Cerebellar nuclear complex (tissue), 1 donor: ENCODE measurements at places on chromosomes 3 and 15.
A peak's percentile ranks its signal among the peaks of the same experiment; 100 is the strongest.

GRCh38 chr3:123843668-123844067 lies 40.5 kb downstream of the MYLK start:
- no peak for DNase-seq

DNA sequence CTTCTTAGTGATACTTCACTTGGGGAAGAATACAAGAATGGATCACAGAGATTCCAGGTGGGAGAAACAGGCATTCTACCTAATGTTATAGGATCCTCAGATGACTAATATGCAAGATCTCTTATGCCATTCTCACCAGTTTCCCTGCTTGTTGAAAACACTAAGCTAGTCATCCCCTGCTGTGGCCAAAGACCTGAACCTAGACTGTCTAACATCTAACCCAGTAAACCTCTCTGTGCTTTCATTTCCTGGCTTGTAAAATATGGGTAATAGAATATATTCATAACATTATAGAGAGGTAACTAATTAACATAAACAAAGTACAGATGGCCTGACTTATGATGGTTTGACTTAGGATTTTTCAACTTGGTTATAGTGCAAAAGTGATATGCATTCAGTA lies 776.3 kb downstream of the TUSC7 start:
- DNase-seq: no peak

GRCh38 chr15:90654233-90655136 lies 62.7 kb upstream of the BLM start:
- DNase-seq: no peak

- no peak for DNase-seq
These were observed 632.6 kb upstream of the TGFBR2 start for GRCh38 chr3:29973763-29974162.

- no peak for DNase-seq
These were observed 141.6 kb downstream of the DNAJB8 start for GRCh38 chr3:128324911-128325592.

DNA sequence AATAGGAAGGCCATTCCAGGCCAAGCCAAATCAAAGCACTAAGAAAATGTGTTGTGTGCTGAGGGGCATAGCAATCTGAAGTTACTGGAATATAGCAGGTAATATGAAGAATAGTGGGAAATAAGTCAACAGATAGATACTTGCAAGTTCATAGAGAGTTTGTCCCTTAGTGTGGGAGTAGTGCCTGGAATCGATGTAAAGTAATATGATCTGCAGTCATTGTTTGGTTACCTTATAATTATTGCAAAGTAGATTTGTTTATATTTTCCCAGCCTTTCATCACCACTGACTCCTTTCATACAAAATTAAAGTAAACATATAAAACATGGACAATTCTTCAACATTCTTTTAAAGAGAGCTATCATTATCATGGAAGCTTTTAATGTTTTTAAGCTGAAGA lies 420.9 kb upstream of the NECTIN3 start:
- no peak for DNase-seq

- no peak for DNase-seq
These were observed 27.2 kb downstream of the VEPH1 start for GRCh38 chr3:157475921-157476414.

- no peak for DNase-seq
These were observed 13.7 kb downstream of the MAP2K1 start for GRCh38 chr15:66400351-66400774.

DNA sequence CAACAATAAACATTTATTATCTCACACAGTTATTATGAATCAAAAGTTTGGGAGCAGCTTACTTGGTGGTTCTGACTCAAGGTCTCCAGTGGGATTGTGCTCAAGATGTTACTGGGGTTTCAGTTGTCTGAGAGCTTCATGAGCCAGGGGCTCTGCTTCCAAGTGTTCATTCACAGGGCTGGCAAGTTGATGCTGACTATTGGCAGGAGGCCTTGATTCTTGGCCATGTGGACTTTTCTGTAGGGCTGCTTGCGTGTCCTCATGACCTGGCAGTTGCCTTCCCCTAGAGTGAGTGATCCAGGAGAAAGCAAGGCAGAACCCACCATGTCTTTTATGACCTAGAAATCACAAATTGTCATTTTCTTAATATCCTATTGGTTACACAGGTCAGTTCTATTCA lies 87.2 kb upstream of the TNFAIP8L3 start:
- DNase-seq: no peak

- no peak for DNase-seq
These were observed 4.0 kb upstream of the GBE1 start for GRCh38 chr3:81765400-81765799.

- DNase-seq: no peak
These were observed 22.4 kb downstream of the LIPC start for GRCh38 chr15:58453931-58454793.

- DNase-seq: no peak
These were observed 447.4 kb upstream of the PROK2 start for GRCh38 chr3:72232331-72232730.

DNA sequence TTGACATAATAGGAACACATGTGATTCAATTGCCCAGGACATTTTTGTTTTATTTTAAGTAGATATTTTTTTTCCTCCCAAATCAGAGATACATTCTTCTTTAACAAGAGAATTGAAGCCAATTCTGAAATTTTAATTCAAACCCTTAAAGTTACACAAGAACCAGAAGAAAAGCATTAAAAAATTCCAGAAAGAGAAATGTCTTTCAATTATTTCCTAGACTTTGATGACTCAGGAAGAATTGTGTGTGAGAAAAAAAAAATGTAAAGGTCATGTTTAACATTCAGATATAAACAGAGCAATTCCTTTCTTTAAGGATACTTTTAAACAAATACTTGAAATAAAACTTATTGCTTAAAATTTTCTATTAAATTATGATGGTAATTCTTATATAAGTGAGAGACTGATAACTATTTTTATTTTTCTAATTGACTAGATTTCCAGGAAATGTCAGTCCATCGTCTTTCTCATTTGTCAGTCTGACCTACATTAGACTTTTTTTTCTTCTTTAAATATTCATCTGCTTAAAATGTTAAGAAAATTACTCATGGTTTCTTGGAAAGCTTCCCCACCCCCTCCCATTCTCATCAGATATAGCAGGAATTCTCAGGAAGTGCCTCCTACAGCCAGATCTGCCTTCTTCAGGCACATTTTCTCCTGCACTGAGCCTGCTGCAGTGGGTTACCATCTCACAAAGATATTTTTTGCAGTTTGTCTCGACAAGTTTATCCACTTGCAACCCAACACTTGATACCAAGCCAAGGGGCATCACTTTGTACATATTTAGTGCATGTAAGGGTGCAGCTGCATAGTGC lies 261.8 kb upstream of the CBLB start:
- no peak for DNase-seq

DNA sequence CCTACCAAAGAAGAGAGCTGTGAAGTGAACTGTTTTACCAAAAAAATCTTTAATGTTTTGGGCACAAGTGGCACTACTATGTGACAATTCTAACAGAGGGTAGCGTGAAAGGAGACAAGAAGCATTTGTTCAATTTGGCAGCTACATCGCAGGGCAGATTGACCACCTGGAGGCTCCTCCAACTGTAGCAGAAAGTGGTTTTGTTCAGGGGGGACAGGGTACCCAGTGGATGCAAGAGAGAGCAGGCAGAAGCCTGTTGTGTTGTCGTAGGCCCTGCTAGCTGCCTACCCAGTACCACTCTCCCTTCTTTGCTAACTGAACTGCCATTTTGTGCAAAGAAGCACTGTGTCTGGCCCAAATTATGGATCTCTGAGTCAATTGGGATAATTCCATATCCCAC lies 54.8 kb upstream of the SYN2 start:
- DNase-seq: no peak

GRCh38 chr3:178370387-178370786 lies 165.8 kb upstream of the KCNMB2 start:
- no peak for DNase-seq

GRCh38 chr3:42507252-42507651 lies 4.8 kb downstream of the VIPR1 start:
- no peak for DNase-seq

GRCh38 chr3:89571707-89572106 lies 464.3 kb downstream of the EPHA3 start:
- DNase-seq: no peak

DNA sequence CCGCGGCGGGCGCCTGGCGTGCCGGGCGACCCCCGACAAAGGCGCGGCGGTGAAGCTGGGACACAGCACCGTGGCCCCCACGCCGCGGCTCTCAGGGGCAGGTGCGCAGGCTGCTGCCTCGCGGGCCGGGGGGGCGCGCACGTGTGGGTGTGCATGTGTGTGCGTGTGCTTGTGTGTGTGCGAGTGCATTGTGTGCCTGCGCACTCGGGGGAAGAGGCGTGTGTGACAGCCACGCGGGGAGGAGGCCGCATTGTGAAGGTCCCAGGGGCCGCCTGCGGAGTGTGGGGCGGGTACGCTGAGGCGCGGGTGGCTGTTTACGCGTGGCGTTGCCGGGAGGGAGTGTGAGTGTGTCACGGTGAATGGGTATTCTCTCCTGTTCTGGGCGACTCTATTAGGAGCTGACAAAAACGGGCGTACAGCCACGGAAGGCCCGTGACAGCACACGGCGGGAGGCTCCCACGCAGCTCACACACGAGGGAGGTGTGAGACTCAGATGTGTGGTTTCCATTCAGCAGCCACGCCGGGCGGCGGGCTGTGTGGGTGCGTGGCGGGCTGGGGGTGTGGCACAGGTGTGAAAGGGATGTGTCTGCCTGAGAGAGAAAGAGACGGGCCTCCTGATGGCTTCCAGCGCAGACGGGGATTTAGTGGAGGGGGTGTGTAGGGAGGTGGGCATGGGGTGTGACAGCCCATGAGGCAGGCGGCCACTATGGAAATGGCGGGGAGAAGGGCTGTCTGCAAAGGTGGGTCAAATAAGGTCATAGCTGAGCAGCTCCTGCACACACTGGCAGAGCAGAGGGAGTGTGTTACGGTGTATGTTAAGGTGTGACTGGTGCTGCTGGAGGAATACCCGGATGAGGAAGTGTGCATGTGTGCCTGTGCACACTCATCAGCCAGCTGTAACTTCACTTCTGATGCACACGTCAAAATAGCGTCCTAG lies 750 bp downstream of the PODXL2 start:
- no peak for DNase-seq

DNA sequence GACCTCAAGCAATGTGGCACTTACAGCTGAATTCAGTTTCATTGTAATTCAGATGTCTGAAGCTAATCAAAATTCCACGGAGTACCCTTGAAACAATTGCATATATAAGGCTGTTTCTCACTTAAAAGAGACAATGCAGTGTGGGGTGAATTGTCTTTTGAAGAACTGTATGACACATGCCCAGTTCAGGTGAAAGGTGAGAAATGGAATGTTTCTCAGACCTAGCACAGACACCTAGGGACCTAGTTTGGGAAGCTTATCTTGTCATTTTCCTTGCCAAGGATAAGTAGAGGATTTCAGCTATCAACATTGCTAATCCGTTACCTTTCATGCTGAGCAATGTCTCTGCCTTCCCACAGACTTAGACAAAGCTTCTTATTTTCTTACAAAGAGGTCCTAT lies 36.3 kb downstream of the MBNL1 start:
- DNase-seq: no peak

DNA sequence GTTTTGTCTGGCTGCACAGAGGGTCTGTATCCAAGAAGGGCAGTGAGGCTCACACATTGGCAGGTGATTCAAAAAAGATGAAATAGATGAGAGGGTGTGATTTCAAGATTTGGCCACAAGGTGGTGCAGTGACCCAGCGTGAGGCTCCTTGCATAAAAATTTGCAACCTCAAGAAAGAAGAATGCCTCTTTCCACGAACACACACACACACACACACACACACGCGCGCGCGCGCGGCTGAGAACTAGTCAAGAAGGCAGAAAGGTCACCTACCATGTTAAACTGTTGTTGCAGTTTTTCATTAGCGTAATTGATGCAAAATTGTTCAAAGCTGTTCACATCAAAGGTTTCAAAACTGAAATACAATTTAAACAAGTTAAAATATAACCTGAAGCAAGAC lies 39.2 kb downstream of the MYO5C start:
- DNase-seq: peak; percentile 44

GRCh38 chr3:47523310-47524073 lies 10.0 kb upstream of the ELP6 start:
- DNase-seq: no peak

GRCh38 chr15:71409541-71409940 lies 294.3 kb downstream of the THSD4 start:
- no peak for DNase-seq

DNA sequence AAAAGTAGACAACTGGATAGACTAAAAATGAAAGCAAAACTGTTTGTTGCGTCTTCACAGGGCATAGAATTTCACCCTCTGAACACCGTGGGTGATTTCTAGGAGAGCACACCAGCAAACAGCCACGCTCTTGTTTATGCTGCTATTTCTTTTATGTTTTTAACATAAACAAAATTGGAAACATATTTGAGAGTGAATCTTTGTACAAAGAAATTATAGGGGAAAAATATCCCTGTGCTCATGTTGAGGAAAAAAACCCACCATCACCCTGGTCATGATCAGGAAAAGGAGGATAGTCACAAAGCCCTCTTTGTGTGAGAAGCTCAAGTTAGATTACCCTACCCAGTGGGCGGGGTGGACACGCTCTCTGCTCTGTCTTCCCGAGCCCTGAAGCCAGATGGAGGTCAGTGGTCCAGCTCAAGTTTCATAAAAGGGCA lies 313.3 kb downstream of the SATB1 start:
- no peak for DNase-seq

DNA sequence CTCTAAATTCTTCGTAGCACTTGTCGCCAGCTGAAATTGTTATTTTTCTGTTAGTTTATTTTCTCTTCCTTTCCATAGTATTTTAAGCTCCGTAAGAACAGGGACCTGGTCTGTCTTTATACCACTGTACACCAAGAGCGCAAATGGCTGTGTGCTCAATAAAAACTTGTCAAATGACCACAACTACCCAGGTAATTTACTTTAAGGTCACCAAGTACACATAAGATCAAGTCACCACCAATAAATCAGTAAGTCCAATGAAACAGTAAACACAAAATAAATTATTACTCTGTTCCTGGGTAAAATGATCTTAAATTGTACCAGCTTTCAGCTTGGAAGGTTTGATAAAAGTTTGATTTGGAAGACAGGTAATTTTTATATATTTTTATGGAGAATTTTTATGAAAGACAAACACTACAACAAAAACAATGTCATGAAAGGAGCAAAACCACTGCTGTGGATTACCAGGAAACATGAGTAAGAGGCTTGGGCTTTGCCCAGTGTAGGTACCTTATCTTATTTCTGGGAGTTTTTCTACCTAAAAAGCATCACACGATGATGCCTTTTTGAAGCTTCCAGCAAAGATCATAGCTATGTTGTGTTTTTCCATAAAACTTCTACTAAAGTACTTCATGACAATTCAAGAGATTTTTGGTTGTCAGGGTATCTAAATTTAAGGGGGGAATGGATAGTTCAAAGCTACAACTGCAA lies 406.8 kb downstream of the SHQ1 start:
- no peak for DNase-seq

- DNase-seq: no peak
These were observed 214.8 kb upstream of the TPRG1 start for GRCh38 chr3:188956839-188957489.

GRCh38 chr3:100570811-100571210 lies 38.6 kb upstream of the ADGRG7 start:
- DNase-seq: no peak
